ENCODE measurements at places on chromosomes 13 and 19.

DNA sequence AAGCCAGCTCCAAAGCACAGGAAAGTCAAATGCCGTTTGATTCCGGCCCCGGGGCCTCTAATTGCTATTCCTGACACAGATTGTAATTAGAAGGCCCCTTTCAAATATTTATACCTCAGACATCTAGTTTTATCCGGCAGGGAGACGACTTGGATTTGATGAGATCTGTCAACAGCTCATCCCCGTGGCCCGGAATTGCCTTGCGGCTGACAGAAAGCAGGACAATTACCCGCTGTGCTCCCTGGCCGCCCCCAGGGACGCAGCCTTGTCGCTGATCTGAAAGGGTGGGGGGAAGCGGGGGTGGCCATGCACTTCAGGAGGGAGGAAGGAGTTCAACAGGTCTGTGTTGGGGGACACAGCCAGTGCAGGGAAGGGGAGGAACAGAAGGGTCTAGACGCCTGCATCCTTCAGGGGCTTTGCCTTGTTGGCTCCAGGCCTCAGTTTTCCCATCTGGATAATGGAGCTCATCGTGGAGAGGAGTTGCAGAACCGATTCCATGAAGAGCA lies 1.8 kb upstream of the SHD start:
- DNase-seq = no peak

DNA sequence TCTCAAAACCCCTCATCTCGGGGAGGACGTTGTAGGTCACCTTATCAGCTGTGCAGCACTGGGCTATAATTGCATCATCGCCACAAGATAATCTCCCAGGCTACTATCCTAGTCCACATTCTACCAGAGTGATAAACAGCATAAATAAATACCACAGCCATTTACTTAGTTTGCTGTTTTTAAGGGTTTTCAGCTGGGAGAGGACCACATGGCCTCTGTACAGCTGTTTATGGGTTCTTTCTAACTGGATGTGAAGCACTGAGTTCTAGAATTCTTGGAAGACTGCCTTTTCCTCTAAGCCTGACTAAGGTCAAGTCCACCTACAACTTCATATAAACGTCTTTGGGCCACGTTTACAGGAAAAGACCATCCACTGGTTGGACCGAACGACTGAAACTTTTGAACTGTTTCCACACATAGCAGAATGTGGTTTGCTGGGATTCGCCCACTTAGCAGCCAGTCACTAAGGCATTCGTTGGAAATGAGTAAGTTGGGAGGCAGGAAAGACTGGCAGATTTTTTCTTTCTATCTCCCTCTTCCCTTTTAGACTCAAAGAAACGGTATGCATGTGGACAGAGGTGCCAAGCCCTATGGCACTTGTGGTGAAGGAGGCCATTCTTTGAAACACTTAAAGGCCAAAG lies 752.5 kb upstream of the SGCG start:
- no peak for DNase-seq

DNA sequence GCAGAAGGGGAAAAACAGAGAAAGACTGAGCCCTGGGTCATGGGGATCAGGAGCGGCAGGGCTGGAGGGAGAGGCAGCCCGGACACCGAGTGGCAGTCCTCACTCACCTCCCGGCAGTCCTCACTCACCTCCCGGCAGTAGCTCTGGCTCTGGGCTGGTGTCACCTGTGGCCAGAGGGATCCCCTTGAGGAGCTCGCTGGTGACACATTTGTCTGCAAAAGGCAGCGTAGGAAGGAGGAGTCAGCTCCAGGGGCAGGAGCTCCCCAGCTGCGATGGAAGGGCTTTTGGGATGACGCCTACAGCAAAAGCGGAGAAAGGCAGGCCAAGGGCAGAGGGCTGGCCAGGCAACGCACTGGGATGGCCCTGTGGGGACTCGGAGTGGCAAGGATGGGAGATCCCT lies 739 bp downstream of the EIF3G start:
- DNase-seq = no peak

GRCh38 chr13:76936763-76937162 lies 11.5 kb upstream of the ACOD1 start:
- no peak for DNase-seq

- no peak for DNase-seq
Observed at GRCh38 chr13:107203146-107203847, 635.4 kb upstream of the ARGLU1 start.

DNA sequence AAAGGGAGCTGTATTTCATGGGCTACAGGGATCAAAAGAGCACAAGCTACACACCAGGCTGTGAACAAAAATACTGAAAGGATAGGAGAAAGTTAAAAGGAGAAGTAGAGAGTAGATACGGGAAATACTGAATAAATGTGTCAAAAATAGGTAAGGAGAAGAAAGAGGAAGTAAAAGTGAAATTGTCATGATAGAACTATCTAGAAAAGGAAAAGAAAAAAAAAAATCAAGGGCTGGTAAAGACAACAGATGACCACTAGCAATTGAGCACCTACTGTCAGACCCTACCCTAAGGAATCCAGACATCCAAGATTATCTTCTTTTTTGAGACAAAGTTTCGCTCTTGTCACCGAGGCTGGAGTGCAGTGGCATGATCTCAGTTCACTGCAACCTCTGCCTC lies 4.8 kb downstream of the RUBCNL start:
- no peak for DNase-seq

- DNase-seq = peak; percentile 41
Observed at GRCh38 chr13:42405665-42406390, 133.9 kb downstream of the AKAP11 start.

- no peak for DNase-seq
Observed at GRCh38 chr13:100694722-100695508, 20.3 kb upstream of the TMTC4 start.

DNA sequence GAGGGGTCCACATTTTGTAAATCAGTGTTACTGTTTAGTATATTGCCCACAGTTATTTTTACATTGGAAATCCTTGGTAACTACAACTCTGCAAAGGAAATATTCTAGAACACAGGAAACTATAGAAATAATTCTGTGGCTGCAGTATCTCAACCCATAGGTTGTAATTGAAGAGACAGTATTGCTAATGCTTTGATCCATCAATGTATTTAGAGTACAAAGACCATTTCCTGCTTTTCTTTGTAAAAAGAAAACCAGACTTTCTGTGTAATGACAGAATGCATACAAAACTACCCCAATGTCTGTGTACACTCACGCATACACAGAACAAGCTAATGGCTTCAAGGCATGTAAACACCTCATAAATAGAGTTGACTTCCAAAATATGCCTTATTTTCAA lies 622.1 kb upstream of the ARGLU1 start:
- DNase-seq = no peak

GRCh38 chr19:44512326-44513298 lies 12.3 kb upstream of the ZNF180 start:
- DNase-seq = no peak

- no peak for DNase-seq
Observed at GRCh38 chr13:111944171-111944583, 122.8 kb upstream of the SOX1 start.

DNA sequence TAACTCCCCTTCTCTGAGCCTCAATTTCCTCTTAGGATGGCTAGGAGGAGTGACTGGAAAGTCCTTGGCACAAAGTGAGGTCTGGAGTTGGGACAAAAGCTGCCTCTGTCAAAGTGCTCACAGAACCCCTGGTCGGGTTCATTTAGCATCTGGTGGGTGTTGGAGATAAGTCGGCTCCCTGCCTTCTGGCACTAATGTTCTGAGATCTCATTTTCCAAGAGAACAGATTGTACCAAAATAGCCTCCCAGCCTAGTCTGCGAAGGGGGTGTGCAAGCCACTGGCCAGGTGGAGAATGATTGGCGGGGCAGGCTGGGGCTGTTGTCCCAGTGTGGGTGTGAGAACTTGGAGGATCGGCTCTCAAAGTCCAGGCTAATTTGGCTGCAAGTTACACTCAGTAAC lies 20.7 kb upstream of the NWD1 start:
- no peak for DNase-seq

DNA sequence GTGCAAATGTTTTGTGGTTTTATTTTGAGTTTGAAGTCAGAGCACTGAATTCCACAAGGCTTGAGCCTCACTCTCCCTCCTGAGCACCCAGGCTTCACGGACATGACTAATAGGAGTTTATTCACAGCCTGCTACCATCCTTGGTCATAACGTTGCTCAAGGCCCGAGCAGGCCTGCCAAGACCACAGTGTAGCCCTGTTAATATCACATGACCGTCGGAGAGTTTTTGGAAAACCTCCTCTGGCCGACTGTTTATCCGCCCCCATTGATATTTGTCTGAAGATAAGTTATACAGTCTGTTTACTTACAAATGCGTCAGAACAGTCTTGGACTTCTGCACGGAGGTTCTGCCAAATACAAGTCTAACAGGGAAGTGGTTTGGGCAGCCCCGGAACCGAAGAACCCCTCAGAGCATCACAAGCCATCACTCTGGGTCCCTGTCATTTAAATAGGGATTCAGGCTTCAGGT lies 89.9 kb downstream of the COL4A2 start:
- DNase-seq = no peak
